ENCODE measurements at places on chromosomes 16 and 17.

DNA sequence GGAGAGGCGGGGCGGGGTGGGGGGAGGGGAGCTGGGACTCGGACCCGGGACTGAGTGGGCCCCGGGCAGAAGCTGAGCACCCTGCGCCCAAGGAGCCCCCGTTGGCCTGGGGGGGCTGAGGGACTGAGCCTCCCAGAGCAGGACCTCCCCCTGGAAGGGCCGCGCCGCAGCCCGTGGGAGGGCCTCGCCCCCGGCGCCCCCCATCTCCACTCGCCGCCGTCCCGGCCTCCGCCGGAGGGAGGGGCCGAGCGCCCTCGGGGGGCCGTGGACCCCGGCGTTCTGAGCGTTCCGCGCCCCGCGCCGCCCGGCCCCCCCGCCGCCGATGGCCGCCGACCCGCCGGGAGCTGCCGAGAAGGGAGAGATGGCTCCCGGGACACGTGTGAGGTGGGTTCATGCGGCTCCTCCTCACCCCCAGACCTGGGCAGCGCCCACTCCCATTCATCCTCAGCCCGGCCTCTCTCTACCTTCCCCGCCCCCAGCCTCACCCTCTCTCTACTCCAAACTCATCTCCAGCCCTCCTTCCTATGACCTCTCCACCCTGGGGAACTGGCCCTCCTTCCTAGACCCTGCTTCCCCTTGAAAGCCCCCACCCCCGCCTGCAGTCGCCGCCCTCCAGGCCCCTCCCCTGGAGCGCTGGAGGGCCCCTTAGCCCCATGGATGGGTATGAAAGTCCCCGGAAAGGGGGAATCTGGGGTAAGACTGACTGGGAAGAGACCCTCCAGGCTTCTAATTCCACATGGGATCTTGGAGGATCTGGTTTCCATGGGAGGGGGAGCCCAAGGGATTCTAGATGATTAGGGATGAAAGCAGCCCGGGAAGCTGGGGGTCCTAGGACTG, 922 bp downstream of the FBXL19 start:
- peaks cover 22% of the 10 kb centered on the region for H3K4me1 ChIP-seq
- peak overlapping the region; percentile 82 for H3K4me3 ChIP-seq
- no peaks in the 10 kb centered on the region for H3K27me3 ChIP-seq
- H3K27ac ChIP-seq: peak overlapping the region; percentile 75
- DNase-seq: peak; percentile 65

- no peaks in the 10 kb centered on the region for H3K4me1 ChIP-seq
- H3K27ac ChIP-seq: no peak overlapping the region
- no peak overlapping the region for H3K4me3 ChIP-seq
- H3K36me3 ChIP-seq: no peaks in the 10 kb centered on the region
Measured at GRCh38 chr17:82014432-82014831, 8.2 kb downstream of the CENPX start.

DNA sequence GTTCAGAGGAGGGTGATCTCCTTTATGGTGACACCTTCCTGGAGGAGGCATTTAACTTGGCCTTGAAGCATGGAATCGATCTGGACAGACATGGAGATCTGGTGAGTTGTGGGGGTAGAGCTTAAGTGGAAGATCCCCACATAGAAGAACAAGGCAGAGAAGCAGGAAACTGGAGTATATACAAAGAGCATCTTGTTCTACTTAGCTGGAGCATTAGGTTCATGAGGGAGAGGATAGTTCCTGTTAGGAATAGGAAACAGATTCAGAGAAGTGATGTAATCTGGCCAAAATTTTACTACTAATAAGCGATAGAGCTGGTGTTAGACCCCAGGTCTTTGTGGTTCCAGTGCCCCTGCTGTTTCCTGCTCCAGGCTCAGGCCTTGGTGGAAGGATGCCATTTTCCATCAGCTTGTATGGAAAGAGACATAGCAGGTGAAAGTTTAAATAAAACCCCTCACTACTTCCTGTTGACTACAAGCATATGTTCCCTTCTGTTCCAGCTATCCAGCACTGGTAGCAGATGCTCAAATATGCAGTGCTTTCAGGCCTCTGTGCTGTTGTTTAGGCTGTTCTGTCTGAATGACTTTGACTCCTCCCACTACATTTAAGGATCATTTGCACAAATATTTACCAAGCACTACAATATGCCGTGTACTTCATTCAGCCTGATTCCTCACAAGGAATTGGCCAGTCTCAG, 9.4 kb downstream of the RPAIN start:
- no peak overlapping the region for H3K27ac ChIP-seq
- no peaks in the 10 kb centered on the region for H3K4me1 ChIP-seq
- no peaks in the 10 kb centered on the region for H3K27me3 ChIP-seq
- no peak for DNase-seq

GRCh38 chr17:79075861-79076406, 1.3 kb downstream of the ENGASE start:
- DNase-seq: no peak
- H3K4me3 ChIP-seq: peak overlapping the region; percentile 82
- no peak overlapping the region for H3K27ac ChIP-seq
- H3K36me3 ChIP-seq: no peaks in the 10 kb centered on the region

DNA sequence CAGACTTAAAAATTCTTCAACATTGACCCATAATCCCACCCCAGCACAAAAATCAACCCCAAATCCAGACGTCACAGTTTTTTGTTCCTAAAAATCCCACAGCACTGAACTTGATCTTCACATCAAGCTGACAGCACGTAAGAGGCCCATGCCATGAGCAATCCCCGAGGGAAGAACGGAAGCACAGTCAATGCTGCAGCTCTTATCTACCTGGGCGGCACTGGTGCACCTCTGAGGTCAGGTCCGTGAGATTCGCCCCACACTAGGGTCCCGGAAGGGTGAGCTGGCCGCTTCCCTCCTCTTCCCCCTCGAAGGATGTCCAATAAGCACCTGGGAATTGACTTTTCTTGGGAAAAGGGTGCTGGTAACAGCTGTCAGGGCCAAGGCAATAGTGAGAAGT, 11.3 kb upstream of the ITGAE start:
- no peaks in the 10 kb centered on the region for H3K27me3 ChIP-seq
- H3K36me3 ChIP-seq: peaks cover 21% of the 10 kb centered on the region
- no peak overlapping the region for H3K4me3 ChIP-seq

- DNase-seq: no peak
- no peak overlapping the region for H3K27ac ChIP-seq
- no peak overlapping the region for H3K4me3 ChIP-seq
Measured at GRCh38 chr16:20621406-20621805, 45.2 kb upstream of the ACSM2B start.

DNA sequence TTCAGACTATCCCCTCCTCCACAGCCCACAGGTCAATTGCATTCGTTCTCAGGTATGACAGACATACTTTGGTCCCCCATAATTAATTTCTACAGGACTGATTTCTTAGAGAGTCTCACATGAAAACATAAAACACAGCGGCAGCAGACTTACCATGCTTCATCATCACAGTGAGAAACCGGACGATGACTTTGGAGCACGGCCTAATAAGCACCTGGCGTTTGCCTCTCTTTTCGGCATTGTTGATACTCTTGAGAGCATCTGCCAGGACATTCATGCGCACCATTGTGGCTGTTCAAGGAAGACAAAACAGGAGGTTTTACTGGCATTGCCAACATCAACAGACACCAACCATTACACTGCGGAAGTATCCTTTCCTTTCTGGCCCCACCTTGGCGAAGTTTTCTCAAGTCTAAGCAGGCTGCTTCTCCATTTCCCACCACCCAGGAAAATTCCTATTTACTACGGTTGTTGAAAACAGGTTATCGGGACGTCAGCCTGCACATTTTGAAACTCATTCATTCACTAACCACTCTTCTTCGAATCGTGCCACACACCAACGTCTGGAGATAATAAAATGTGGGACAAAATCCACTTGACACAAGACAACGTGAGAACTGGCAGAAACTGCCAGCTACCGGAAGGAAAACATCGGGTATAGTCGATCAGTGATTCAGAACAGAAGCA, 1.2 kb downstream of the RPS15A start:
- peak; percentile 44 for DNase-seq
- H3K4me1 ChIP-seq: peaks cover 27% of the 10 kb centered on the region
- peak overlapping the region; percentile 73 for H3K4me3 ChIP-seq
- peak overlapping the region; percentile 68 for H3K27ac ChIP-seq
- no peaks in the 10 kb centered on the region for H3K27me3 ChIP-seq

- H3K27ac ChIP-seq: peak overlapping the region; percentile 87
- DNase-seq: peak; percentile 46
- H3K4me1 ChIP-seq: peaks cover 62% of the 10 kb centered on the region
- H3K36me3 ChIP-seq: peaks cover 42% of the 10 kb centered on the region
Measured at GRCh38 chr17:64496348-64496785, 487 bp downstream of the POLG2 start.

- peaks cover 3% of the 10 kb centered on the region for H3K36me3 ChIP-seq
- no peak for DNase-seq
- H3K4me1 ChIP-seq: peaks cover 5% of the 10 kb centered on the region
- H3K27me3 ChIP-seq: no peaks in the 10 kb centered on the region
Measured at GRCh38 chr16:15993946-15994665, 44.7 kb downstream of the ABCC1 start.

- H3K36me3 ChIP-seq: no peaks in the 10 kb centered on the region
- H3K4me1 ChIP-seq: peaks cover 16% of the 10 kb centered on the region
- no peak overlapping the region for H3K4me3 ChIP-seq
- H3K27me3 ChIP-seq: no peaks in the 10 kb centered on the region
- no peak for DNase-seq
- no peak overlapping the region for H3K27ac ChIP-seq
Measured at GRCh38 chr16:75114946-75115825, 1.4 kb downstream of the LDHD start.

- no peaks in the 10 kb centered on the region for H3K4me1 ChIP-seq
- no peak overlapping the region for H3K27ac ChIP-seq
- no peaks in the 10 kb centered on the region for H3K27me3 ChIP-seq
Measured at GRCh38 chr16:70608521-70608920, 37.8 kb upstream of the IL34 start.

- H3K27me3 ChIP-seq: no peaks in the 10 kb centered on the region
- no peak for DNase-seq
- no peak overlapping the region for H3K27ac ChIP-seq
- H3K4me1 ChIP-seq: no peaks in the 10 kb centered on the region
Measured at GRCh38 chr17:68785565-68786486, 169.4 kb downstream of the ABCA8 start.

DNA sequence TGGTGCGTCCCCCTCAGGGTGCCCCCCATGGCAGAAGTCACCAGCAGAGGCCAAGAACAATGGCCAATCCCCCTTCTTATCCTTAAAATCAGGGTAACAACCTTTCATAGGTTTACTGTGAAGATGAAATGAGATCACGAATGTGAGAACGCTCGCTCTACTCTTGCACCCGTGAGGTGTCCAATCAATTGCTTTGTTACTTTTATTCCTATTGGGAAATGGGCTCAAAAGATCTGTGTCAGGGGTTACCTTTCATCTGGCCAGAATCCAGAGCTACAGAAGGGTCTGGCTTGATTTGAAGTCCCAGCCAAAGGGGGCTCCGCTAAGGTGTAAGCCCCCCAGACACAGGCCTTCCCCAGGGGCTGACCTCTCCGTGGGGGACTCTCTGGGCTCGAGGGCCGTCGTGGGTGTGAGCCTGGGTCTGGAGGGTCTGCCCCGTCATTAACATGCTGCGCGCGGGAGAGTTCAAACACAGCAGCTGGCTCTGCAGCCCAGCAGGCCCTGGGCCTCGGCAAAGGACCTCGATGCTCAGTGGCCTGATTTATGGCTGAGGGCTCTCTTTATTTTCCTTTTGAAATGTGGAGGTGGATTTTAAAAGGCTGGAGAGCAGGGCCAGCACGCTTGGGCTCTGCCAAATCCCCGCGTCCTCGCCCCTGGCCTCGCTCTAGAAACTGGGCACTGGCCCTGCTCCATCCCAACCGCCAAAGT, 10.4 kb downstream of the ABR start:
- DNase-seq: no peak
- H3K27ac ChIP-seq: no peak overlapping the region
- H3K4me3 ChIP-seq: no peak overlapping the region
- no peaks in the 10 kb centered on the region for H3K27me3 ChIP-seq
- H3K4me1 ChIP-seq: no peaks in the 10 kb centered on the region
- peaks cover 11% of the 10 kb centered on the region for H3K36me3 ChIP-seq

DNA sequence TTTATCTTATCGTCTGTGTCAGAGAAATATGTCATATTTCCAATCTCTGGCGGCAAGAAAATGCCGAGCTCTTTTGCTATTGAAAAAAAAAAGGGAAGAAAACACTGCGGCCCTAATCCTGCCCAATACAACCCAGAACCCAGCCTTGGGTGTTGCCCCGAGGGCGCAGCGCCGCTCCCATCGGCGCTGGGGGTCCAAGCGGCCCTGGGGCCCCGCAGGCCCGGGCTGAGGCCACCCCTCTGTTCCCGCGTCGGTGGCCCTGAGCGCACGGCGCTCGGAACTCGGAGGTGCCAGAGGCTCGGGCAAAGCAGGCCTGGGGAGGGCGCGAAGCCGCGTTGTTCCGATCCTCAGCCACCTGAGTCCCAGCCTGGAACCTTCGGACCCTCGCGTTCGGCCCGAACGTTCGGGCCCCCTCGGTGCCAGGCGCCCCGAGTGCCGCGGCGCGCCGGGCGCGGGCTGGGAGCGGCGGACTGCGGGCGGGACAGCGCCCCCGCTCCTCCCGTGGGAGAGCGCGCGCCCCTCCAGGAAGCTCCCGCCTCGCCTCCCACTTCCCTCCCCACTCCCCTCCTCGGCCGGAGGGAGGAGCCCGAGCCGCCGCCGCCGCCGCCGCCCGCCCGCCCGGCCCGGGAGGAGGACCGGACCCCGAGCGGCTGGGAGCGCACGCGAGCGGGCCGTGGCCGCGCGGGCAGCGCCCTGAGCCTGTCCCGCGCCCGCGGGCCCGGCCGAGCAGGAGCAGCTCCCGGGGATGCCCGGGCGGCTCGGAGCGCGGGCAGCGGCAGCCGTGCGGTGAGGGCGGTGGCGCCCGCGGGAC, at the start of gene CPNE2:
Gene CPNE2, plus strand, starts transcription at position 609 of the 811 bp plus-strand sequence. CDS start 18,160 bp downstream, outside the sequence.
- H3K27ac ChIP-seq: no peak within 1 kb of the TSS
- no peaks in the 10 kb centered on the region for H3K27me3 ChIP-seq
- H3K36me3 ChIP-seq: no peaks in the 10 kb centered on the region
- peak within 1 kb of the TSS; percentile 74 for H3K4me3 ChIP-seq
- peak; percentile 58 for DNase-seq

- H3K4me3 ChIP-seq: peak overlapping the region; percentile 71
- peak; percentile 96 for DNase-seq
- H3K27ac ChIP-seq: peak overlapping the region; percentile 98
- no peaks in the 10 kb centered on the region for H3K27me3 ChIP-seq
- peaks cover 23% of the 10 kb centered on the region for H3K4me1 ChIP-seq
Measured at GRCh38 chr16:28923652-28924398, 1.2 kb downstream of the RABEP2 start.

DNA sequence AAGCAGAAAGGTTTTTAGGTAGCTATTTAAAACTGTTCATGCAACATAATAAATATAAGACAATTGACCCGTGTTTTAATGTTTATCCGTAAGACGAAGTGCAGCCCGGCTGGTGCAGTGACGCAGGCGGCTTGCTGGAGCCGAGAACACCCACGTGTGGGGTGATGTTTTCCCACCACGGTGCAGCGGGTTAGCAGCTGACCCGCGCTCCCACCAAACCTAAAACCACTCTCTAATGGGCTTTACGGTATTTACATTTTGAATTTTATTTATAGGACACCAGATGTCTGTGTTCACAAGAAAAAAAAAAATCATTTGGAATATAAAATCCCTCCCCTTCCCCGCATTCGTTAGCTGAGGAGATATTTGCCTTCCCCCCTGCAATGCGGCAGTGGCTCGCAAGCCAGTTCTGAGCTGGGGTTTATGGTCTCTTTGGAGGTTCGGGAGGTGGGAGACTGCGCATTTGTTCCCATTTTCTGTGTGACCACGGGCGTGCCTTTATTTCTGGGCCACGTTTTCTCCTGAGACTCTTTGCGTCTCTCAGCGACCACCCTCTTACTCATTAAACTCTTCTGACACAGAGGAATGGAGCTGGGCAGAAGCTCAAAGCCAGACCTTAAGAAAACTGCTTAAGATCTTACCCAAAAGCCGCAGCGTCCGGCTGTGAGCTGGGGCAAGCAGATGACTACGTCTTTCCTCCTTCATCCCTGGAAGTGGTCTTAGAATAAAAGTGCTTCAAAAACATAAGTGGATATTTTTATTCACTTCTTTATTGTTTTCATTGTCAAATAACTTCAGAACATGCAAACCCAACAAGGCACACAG, 301.1 kb downstream of the IRF8 start:
- H3K27ac ChIP-seq: no peak overlapping the region
- H3K27me3 ChIP-seq: no peaks in the 10 kb centered on the region
- DNase-seq: no peak
- H3K36me3 ChIP-seq: no peaks in the 10 kb centered on the region

Measured in Karpas-422 (cell line).